Hindlimb muscle (tissue), 1 donor: ENCODE measurements at places on chromosomes 3 and 15.

GRCh38 chr3:106578911-106579310 is 710.1 kb upstream of the CBLB start:
- DNase-seq: no peak

- no peak for DNase-seq
These were observed 1074.8 kb upstream of the ALCAM start for GRCh38 chr3:104291878-104292277.

GRCh38 chr3:43378066-43378935 is 92.0 kb downstream of the SNRK start:
- DNase-seq: no peak

DNA sequence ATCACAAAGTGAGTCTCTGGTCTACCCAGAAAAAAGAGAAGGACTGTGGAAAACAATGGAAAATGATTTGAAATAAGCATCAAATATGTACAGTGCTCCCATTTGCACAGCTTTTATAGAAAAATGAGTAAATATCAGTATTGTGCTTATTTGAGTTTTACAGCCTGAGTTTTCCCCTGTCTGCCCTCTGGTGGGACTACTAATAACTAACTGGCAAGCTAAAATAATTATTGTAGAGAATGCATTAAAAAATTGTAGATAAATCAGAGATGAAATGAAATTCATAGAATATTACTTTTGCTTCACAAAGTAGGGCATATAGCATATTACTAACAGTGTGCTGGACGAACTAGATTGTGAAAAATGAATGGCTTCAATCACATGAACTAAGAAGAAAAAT is 287.1 kb downstream of the NAALADL2 start:
- DNase-seq: peak; percentile 4

DNA sequence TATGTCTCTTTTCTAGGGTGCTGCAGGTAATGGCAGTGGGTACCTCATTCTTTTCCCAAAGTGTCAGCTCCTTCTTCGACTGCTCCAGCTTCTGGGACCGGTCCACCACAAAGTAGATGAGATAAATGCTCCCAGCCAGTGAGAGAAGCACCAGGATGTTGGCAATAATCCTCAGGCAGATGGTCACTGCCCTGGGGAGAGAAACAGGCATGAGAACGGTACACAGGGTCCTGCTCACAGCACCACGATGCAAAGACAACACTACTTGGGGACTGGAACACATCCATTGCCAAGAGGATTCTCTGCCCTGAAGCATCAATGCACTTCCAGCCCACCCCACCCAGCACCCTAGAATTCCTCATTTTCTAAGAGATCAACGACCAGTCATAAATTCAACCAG is 22.4 kb downstream of the TMC3 start:
- DNase-seq: no peak

DNA sequence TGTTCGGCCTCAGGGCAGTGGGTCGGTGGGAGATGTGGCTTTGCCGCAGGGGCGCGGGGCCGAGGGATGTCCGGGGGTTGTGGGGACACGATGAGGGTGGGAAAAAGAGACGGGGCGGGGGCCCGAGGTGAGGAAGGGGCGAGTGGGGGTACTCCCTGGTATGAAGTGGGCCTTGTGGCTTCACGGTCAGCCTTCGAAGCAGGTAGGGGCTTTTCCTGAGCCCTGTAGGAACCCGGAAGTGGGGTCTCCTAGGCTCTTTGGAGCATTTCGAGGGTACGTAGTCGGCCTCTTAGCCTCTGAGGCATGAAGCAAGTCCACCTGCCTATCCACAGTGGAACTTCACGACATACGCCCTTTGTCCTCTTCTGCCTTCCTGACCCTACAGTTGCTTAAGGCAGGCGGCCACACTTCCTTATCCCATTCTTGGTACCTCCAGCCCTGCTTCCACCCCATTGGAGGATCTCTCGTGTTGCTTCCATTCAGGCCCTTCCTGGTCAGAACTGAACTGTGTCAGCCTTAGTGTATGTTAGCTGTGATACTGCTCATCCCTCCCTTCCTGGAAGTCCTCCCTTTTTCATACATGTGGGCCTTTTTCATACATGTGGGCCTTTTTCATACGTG is 389 bp downstream of the ARPC4 start:
- DNase-seq: no peak

DNA sequence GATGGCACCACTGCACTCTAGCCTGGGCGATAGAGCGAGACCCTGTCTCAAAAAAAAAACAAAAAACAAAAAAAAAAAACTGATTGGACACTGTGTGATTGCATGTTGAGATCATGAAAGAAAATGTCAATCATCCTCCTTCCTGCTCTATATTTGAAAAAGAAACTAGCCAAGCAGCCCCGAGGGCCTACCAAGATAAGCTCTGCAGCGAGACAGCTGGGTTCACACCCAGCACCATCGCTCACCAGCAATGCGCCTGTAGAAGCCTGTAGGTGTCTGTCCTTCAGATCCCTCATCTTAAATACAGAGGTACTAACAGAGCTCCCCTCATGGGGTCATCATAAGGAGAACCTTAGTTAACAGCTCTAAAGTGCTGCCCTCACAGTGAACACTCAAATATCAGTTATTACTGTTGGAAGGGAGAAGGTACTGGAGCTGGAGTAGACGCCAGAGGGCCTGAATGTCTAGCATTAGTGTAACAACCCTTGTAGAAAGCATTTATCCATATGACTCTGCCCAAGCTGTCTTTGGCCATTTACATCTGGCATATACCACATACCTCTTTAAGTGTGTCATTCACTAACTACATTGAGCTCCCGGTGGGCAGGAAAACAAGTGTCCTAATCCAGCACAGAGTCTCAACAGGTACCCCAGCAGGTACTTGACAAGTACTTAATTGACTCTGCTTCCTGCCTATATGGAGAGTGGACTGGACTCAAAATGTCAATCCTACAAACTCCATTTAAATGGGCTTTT is 22.9 kb downstream of the MYLK start:
- DNase-seq: no peak

- DNase-seq: no peak
These were observed 38.7 kb upstream of the CCDC50 start for GRCh38 chr3:191290311-191291025.

DNA sequence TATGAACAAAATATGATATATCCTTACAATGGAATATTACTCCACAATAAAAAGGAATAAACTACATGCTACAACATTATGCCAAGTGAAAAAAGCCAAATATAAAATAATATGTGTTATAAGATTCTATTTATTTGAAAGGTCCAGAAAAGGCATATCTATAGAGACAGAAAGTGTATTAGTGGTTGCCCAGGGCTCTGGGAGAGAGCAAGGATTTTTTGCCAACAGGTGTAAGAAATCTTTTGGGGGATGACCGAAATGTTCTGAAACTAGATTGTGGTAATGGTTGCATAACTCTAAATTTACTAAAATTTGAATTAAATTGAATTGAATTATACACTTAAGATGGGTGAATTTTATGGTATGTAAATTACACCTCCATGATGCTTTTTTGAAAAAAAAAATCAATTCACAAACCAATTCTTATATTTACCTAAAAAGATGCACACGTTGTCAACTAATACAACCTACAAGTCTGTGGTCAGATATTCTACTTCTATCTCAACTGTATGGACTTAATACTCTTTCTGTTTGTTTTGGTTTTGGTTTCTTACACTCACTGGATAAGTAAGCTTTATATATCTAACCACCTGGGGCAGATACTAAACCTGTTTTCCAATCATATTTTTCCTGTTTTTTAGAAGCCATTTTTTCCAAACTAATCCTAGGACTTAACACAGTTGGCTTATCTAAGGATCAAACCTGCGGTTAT is 75.8 kb downstream of the FBN1 start:
- no peak for DNase-seq

GRCh38 chr15:100559330-100559729 is 30.6 kb upstream of the CERS3 start:
- no peak for DNase-seq

DNA sequence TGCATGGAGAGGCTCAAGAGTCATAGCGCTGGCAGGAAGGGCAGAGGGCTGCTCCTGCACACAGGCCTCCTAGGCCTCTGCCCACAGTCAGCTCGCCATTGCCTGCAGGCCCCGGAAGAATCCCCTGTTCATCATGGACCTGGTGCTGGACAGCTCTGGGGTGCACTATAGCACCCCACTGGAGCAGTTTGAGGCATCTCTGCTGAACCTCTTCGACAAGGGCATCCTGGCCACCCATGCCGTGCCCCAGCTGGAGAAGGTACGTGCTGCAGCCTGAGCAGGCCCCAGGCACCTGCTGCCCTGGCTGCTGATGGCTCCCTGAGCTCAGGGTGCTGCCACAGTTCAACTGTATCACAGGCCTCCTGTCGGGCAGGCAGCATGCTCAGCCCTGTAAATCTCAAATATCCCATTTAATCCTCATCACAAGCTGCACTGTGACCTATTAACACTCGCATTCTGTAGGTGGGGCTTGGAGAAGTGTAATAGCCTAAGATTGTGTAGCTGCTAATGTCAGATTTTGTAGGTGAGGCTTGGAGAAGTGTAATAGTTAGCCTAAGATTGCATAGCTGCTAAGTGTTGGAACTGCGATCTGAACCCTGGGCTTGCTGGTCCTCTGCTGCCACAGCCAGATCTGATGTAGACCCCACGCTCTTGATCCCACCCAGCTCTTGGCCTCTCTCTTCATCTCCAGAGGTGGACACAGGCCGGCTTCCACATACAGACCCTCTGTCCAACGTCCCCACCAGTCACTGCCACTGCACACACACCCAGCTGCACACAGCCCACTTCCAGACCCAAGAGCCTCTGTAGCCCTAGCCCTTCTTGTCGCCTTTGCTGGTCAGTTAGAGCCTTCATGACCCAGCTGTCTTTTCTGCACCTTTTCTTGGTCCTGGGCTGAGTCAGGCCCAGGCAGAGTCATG is 31.9 kb downstream of the DNAH1 start:
- DNase-seq: no peak

DNA sequence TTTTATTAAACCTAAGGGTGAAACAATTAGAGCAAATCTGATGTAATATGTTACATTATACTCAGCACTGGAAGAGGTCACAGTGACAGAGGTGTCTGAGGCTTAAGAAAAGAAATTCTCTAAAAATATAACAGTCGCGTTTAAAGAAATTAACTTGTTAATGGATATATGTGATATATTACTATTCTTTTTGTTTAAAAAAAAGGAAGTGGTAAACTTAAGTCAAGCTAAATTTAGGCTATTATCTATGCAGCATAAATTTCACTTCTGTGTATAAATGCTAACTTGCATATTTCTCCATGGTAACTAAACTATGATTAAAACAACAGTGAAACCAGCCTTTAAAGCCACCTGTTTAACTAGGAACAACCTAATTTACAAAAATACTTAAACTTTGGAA is 191.3 kb downstream of the FOXP1 start:
- no peak for DNase-seq

DNA sequence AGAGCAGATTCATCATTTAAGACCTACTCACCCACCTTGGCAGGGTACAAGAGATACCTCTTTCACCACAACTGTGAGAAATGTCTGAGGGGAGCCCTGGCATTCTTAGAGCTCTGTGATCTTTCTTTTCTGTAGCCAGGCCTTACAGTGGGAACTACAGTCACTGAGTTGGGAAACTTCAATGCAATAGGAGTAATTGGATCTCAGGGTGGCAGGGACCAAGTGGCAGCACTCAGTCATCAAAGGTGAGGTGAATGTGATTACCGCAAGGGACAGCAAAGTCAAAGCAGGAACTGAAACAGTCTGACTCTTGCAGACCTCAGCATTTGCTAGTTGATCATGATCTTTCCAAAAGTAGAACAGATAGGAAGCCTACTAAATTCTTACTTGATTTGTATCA is 7.2 kb upstream of the MCF2L2 start:
- DNase-seq: no peak

- DNase-seq: no peak
These were observed 36.6 kb upstream of the CD47 start for GRCh38 chr3:108127301-108127988.

- no peak for DNase-seq
These were observed 4.2 kb downstream of the B3GALNT1 start for GRCh38 chr3:161100994-161101393.

DNA sequence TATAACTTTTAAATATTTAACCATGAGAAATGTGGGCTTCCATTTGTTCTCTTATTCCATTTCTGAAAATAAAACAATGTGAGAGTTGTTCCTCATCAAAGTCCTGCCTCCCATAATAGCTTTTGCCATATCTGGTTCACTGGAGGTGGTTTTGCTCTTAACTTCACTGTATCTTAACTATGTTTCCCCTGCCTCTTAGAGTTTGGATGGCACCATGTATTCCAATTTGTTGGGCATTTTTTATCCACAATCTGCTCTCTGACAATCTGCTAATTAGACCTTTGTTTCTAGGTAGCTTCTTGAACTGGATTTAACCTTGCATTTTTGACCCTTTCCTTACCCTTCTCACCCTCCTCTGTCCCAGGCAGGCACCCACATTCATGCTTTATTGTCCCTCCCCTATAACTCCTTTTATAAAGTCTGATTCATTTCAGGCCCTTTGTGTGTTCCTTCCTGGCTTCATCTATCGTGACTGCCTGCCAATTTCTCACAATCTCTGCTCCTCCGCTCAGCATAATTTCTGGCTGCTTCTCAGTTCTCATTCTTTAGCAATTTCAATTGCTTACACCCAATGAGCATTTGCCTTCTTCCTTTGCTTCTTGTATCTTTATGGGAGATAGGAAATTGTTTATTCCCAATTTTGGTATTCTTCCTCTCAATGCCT is 144.2 kb upstream of the ARHGEF26 start:
- DNase-seq: peak; percentile 83

- no peak for DNase-seq
These were observed 1.1 kb downstream of the TPRG1 start for GRCh38 chr3:189172668-189173419.

DNA sequence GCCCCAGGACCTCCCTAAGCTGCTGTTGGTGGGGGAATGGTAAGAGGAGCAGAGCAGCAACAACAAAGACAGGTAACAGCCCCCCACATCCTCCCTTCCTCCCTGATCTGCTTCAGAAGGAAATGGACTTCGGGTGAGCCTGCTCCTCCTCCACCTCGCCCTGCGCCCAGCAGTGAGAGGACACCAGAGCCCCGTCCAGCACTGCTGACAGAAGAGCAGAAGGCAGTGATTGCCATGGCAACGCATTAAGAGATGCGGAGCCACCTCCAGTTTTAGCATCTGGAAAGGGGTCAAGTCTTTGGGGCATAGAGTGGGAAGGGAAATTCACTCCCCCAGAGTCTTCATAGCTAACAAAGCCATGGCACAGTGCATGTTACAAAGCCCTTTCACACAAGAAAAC is 77.6 kb upstream of the HRH1 start:
- DNase-seq: no peak

DNA sequence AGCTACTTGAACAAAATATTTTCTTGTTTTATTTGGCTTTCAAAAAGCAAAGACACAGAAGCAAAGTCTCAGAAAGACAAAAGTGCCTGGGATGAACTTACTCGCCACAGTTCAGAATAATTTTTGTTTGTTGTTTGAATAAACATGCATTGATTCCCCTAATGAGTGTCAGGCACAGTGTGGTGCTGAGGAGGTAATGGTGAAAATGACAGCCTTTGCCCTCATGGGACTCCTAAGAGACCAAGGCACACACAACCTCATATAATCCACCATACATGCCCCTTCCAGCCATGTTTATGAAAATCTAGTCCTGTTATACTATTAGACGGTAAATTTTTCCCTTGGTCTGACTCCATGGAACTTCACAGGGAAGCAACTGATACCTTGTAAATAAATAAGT is 2.5 kb downstream of the GOLIM4 start:
- no peak for DNase-seq
